ENCODE measurements at places on chromosomes 4 and X. TPM values are rescaled to one million over a fixed set of nuclear protein-coding genes. Genes with fewer than 3 reads are reported as not detected.

Gene PAGE1
- not detected for total RNA-seq

Gene SRPX
- total RNA-seq: 1.2 TPM

Gene PPP4R3C
- total RNA-seq: not detected

Gene MAGED4
- not detected for total RNA-seq

Gene RASSF6
- total RNA-seq: not detected

DNA sequence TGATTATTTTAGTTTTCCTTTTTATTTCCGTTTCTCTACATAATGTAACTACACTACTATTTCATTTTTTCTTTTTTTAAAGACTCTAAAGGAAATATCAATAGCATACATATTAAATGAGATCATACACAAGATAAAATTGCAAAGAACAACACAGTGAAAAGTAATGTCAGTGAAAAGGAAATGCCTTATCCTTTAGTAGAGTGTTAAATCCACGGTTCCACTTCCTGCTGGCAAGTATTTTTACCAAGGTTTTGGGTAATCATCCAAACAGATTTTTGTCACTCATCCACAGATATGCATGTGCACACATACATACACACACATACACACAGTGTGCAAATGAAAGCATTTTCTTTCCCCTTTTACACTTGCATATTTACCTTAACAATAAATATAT lies 548.9 kb downstream of the PPP4R3C start:
- no peak overlapping the region for H3K27ac ChIP-seq
- no peaks in the 10 kb centered on the region for H3K4me1 ChIP-seq
- DNase-seq: no peak

- no peak overlapping the region for H3K4me3 ChIP-seq
- no peaks in the 10 kb centered on the region for H3K4me1 ChIP-seq
- H3K36me3 ChIP-seq: no peaks in the 10 kb centered on the region
- no peak for DNase-seq
- H3K27me3 ChIP-seq: no peaks in the 10 kb centered on the region
- no peak overlapping the region for H3K27ac ChIP-seq
Observed at GRCh38 chr4:166501941-166502382, 628.9 kb downstream of the TLL1 start.

DNA sequence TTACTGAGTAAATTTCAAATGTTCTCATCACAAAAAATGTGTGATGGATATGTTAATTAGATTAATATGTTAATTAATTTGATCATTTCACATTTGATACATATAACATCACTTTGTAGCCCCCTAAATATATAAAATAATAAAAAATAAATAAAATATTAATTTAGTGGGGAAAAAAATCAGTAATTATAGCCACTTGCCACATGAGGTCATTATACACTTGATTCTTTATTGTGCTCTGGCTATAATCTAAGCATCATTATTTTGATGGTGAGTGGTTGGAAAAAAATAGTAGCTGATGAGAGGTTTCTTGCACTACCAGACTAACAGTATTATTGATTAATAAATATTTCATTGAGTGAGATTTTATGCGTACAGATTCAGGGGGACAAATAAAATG lies 57.4 kb downstream of the DCK start:
- H3K27me3 ChIP-seq: no peaks in the 10 kb centered on the region
- H3K27ac ChIP-seq: no peak overlapping the region
- H3K4me1 ChIP-seq: no peaks in the 10 kb centered on the region

- no peak for DNase-seq
- H3K36me3 ChIP-seq: no peaks in the 10 kb centered on the region
- no peaks in the 10 kb centered on the region for H3K27me3 ChIP-seq
- no peaks in the 10 kb centered on the region for H3K4me1 ChIP-seq
Observed at GRCh38 chrX:29477878-29478277, 737.5 kb upstream of the MAGEB2 start.

DNA sequence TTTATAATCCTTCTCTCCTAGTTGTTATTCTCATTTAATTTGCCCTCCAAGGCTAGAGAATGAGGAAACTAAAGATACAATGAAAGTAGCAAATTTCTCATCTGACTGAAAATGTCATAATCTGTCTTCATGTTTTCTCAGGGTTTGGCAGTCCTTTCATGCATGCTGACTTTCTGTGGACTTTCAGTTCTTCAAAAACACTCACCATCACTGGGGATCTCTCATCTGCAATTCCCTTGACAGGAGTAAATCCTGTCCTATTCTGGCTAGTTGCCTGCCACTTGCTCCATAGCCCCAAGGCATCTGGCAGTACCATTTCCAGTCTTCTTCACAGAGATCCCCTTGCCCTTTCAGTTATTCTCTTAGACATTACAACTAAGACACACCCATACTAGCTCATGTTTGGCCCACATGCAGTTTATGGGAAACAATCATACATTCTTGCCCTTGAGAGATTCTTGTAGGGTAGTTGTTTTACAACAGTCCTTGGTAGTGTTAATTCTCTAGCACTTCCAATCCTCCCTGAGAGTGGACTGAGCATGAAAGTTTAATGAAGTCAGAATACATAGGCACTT lies 449.7 kb upstream of the KLHL4 start:
- H3K27me3 ChIP-seq: no peaks in the 10 kb centered on the region
- H3K27ac ChIP-seq: no peak overlapping the region
- H3K36me3 ChIP-seq: no peaks in the 10 kb centered on the region
- H3K4me3 ChIP-seq: no peak overlapping the region

DNA sequence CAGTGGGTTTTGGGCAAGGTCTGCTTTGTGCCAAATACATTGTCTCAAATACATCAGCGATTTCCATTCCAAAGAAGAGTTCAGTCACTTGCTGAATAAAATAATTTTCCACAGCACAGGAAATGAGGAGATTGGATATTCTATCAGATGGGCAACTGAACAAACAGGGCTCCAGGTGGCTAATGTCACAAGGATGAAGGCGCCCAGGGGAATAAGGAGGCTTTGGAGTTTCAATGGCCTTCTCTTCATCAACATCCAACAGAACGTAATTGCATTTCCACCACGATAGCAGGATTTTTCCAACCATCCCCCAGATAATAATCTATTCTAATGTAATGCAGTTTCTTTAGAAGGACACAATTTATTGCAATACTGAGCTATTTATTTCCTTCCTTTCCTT lies 104.7 kb upstream of the KLHL13 start:
- no peaks in the 10 kb centered on the region for H3K4me1 ChIP-seq
- no peak overlapping the region for H3K27ac ChIP-seq
- no peaks in the 10 kb centered on the region for H3K36me3 ChIP-seq
- no peak overlapping the region for H3K4me3 ChIP-seq
- H3K27me3 ChIP-seq: peaks cover 3% of the 10 kb centered on the region

GRCh38 chrX:69564665-69565064 lies 51.2 kb upstream of the EDA start:
- H3K4me1 ChIP-seq: no peaks in the 10 kb centered on the region
- no peaks in the 10 kb centered on the region for H3K27me3 ChIP-seq
- H3K4me3 ChIP-seq: no peak overlapping the region
- H3K36me3 ChIP-seq: no peaks in the 10 kb centered on the region
- DNase-seq: no peak
- H3K27ac ChIP-seq: no peak overlapping the region

DNA sequence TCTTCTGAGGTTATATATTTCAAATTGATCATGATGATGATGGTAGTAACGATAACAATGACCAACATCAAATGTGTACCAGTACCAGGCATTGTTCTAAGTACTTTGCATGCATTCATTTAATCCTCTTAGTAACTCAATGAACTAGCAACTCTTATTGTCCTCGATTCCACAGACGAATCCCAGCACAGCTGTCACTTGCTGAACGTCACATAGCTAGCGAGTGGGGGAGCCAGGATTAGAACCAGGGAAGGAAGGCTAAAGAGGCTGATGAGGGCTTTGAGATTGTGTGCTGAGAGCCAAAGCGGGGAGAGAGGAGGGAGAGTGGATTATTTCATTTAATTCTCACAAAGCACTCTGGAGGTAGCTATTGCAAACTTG lies 103.6 kb downstream of the PHOX2B start:
- no peaks in the 10 kb centered on the region for H3K4me1 ChIP-seq
- no peak for DNase-seq
- peaks cover 35% of the 10 kb centered on the region for H3K27me3 ChIP-seq
- H3K4me3 ChIP-seq: no peak overlapping the region
- H3K27ac ChIP-seq: no peak overlapping the region

DNA sequence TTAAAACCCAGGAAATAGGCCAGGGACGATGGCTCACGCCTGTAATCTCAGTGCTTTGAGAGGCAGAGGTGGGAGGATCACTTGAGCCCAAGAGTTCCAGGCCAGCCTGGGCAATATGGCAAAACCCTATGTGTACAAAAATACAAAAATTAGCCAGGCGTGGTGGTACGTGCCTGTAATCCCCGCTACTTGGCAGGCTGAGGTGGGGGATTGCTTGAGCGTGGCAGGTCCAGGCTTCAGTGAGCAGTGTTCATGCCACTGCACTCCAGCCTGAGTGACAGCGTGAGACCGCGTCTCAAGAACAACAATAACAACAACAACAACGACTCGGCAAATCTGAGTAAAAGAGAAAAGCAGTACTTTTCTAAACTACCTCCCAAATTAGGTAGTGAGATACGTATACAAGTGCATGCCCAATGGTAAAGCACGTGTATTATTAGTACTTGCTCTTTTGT lies 13.0 kb upstream of the NDUFC1 start:
- no peaks in the 10 kb centered on the region for H3K27me3 ChIP-seq
- H3K4me1 ChIP-seq: peaks cover 61% of the 10 kb centered on the region
- DNase-seq: no peak
- no peak overlapping the region for H3K4me3 ChIP-seq
- H3K36me3 ChIP-seq: peaks cover 41% of the 10 kb centered on the region

GRCh38 chr4:83258461-83258860 lies 26.1 kb downstream of the COQ2 start:
- H3K27me3 ChIP-seq: no peaks in the 10 kb centered on the region
- H3K4me3 ChIP-seq: no peak overlapping the region
- H3K36me3 ChIP-seq: peaks cover 27% of the 10 kb centered on the region
- DNase-seq: no peak
- peaks cover 4% of the 10 kb centered on the region for H3K4me1 ChIP-seq

GRCh38 chr4:102764901-102765300 lies 4.1 kb upstream of the MANBA start:
- H3K4me3 ChIP-seq: no peak overlapping the region
- no peak overlapping the region for H3K27ac ChIP-seq
- no peak for DNase-seq

DNA sequence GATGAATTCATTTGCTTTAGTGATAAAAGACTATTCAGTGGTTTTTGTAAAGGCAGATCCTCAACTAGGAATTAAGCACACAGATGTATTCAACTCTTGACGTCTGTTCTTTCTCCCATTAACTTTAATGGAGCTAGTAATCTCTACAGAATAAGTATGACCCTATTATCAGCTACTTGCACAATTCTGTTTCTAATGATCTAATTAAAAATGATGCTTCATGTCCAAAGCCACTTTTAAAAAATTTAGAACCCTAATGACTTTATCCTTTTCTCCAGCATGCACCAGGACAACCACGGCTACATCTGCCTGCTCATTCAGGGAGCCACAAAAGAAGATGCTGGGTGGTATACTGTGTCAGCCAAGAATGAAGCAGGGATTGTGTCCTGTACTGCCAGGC lies 85.4 kb downstream of the CBR4 start:
- peaks cover 1% of the 10 kb centered on the region for H3K36me3 ChIP-seq
- no peaks in the 10 kb centered on the region for H3K27me3 ChIP-seq
- DNase-seq: no peak
- H3K27ac ChIP-seq: no peak overlapping the region

DNA sequence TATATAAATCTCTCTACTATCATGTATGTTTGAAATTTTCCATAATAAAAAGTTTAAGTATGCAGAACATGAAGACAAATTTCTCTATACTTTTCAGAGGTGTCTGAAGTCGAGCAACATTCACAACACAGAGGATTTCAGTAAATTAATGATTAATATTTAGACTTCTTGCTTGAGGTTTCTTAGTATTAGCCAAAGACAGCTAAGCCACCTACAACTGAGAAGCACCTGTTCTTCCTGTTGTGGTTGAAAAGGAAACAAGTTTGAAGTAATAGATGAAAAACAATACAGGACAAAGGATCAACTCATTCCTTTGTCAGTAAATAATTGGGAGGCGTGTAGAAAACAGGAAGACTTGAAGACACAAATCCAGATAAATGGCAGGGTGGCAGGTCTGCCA lies 21.1 kb downstream of the SCML1 start:
- H3K27me3 ChIP-seq: no peaks in the 10 kb centered on the region
- DNase-seq: no peak
- H3K4me3 ChIP-seq: no peak overlapping the region
- peaks cover 1% of the 10 kb centered on the region for H3K4me1 ChIP-seq
- H3K36me3 ChIP-seq: no peaks in the 10 kb centered on the region

GRCh38 chr4:153075836-153076518 lies 128.3 kb upstream of the TRIM2 start:
- no peak overlapping the region for H3K27ac ChIP-seq
- H3K4me1 ChIP-seq: no peaks in the 10 kb centered on the region
- H3K27me3 ChIP-seq: peaks cover 46% of the 10 kb centered on the region
- no peaks in the 10 kb centered on the region for H3K36me3 ChIP-seq
- no peak overlapping the region for H3K4me3 ChIP-seq

DNA sequence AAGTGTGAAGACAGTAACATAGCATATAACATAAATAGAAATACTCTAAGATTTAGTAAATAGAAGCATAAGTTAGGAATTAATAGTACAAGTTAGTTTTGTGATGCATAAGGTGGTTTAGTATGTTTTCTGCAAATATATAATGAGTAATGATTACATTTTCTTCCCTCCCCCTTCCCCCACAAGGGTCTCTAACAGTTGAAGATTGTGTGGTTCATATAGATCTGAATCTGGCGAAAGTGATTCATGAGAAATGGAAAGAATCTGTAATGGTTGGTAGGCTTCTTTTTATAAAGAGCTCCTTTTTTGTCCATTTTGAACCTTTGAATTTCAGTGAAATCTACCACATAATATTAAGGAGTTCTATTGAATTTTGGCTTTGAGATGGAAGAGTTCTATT lies 66.3 kb downstream of the N4BP2 start:
- no peak overlapping the region for H3K4me3 ChIP-seq
- peaks cover 27% of the 10 kb centered on the region for H3K36me3 ChIP-seq
- peaks cover 24% of the 10 kb centered on the region for H3K4me1 ChIP-seq
- no peak overlapping the region for H3K27ac ChIP-seq
- no peak for DNase-seq
- H3K27me3 ChIP-seq: no peaks in the 10 kb centered on the region

- H3K27ac ChIP-seq: no peak overlapping the region
- DNase-seq: no peak
- no peaks in the 10 kb centered on the region for H3K36me3 ChIP-seq
- no peak overlapping the region for H3K4me3 ChIP-seq
Observed at GRCh38 chr4:28388471-28388870, 1527.8 kb downstream of the STIM2 start.

DNA sequence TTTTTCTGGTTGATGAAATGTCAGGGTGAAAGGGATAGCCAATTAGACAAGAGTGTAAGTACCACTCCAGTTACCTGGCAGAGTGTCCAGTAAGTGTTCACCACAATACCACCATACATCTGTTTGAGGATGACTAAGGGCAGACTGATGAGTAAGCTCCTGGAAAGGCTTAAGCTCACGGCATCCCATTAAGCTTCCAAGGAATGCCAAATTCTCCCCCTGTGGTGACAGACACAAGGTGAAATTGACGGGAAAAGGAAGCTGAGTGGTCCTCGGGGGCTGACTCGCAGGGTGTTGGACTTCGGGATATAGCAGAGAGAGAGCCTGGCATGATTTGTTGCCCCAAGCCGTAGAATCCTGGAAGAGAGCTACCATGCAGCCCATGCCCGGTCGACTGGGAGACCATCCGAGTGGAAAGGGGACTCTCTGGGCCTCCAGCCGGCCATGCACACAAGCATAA lies 7.6 kb upstream of the BST1 start:
- no peak for DNase-seq
- no peak overlapping the region for H3K27ac ChIP-seq
- H3K4me3 ChIP-seq: no peak overlapping the region
- no peaks in the 10 kb centered on the region for H3K4me1 ChIP-seq
- peaks cover 1% of the 10 kb centered on the region for H3K36me3 ChIP-seq

Data from activated CD8-positive, alpha-beta memory T cell treated with anti-CD3 and anti-CD28 coated beads, Interleukin-2, amount 10 ng/mL, durations not matched to agents 7 days and 5 days (primary cell).